ENCODE measurements at places on chromosomes 6 and 20. TPM values are rescaled to one million over a fixed set of nuclear protein-coding genes. Genes with fewer than 3 reads are reported as not detected.

The RNF39 gene
- polyA plus RNA-seq = not detected

The CGA gene
- polyA plus RNA-seq = not detected

The SRMS gene
- polyA plus RNA-seq = not detected

The SNTA1 gene
- polyA plus RNA-seq = 5.6 TPM

The FAM83C gene
- polyA plus RNA-seq = not detected

The ISM1 gene
- 0.38 TPM for polyA plus RNA-seq

The GMPR gene
- polyA plus RNA-seq = not detected

The PRDM13 gene
- not detected for polyA plus RNA-seq
